Central memory CD4-positive, alpha-beta T cell (primary cell): ENCODE measurements at places on chromosomes 7 and 10.

- no peak for DNase-seq
These were observed 103.1 kb downstream of the PAXIP1 start for GRCh38 chr7:154899862-154900261.

- no peak for DNase-seq
These were observed 1.5 kb downstream of the TRIL start for GRCh38 chr7:28956608-28957063.

DNA sequence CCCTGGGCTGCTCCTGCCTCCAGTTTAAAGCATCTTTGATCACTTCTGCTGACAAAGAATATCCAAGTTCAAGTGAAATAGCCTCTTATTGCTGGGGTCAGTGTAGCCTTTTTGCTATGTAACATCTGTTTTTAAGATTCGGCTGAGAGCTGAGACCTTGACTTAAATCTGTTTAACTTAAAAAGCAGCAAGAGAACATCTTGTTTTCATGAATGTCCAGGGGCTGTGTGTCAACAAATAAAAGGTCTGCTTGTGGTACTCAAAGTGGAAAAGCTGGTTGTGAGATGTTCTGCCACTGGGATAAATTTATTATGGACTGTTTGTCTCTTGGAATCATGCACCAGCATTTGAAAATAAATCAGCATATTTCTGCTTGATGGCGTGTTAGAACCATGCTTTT lies 73.2 kb downstream of the CALD1 start:
- DNase-seq: no peak

DNA sequence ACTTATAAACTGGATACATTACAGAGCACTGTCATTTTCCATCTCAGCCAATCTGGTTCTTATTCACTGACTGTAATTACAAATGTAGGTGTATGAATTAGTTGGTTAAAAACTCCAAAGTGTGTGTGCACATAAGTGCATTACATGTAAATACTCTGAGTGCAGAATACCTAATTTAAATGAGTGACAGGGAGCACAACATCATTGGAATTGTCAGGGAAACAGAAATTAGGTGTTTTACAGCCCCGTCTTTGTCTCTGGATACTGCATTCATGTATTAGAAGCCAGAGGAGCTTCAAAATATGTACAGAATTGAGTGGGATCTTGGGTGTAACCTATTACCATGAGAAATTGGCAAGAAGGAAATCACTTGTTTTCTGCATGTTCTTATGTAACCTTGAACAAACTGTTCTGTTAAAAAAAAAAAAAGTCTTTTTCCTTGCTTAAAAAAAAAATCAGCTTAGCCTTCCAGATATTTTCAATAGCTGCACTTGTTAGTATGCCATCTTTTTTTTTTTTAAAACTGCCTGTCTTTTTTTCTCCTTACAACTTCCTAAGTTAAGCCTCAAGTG lies 31.1 kb downstream of the CELF2 start:
- no peak for DNase-seq

DNA sequence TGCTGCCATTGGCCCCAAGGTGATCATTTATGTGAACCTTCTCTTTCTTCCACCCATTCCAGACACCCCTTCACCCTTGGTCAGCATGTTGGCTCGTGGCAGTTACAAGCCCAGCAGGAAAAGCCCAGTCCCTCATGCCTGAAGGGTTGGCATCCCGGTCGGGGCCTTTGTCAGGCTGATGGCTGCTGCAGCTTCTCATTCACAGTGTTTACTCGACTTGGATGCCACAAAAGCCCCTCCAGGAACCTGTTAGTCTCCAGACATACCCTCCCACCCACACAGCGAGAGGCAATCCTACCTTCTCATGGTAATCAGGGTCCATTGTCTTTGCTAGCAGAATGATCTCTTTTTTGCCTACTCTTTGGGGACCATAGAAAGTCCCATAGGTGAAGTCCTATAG lies 200.8 kb upstream of the PFKP start:
- no peak for DNase-seq
